ENCODE measurements at places on chromosomes 5 and 9. TPM values are rescaled to one million over a fixed set of nuclear protein-coding genes. Genes with fewer than 3 reads are reported as not detected.

Gene GFI1B
- total RNA-seq: not detected

DNA sequence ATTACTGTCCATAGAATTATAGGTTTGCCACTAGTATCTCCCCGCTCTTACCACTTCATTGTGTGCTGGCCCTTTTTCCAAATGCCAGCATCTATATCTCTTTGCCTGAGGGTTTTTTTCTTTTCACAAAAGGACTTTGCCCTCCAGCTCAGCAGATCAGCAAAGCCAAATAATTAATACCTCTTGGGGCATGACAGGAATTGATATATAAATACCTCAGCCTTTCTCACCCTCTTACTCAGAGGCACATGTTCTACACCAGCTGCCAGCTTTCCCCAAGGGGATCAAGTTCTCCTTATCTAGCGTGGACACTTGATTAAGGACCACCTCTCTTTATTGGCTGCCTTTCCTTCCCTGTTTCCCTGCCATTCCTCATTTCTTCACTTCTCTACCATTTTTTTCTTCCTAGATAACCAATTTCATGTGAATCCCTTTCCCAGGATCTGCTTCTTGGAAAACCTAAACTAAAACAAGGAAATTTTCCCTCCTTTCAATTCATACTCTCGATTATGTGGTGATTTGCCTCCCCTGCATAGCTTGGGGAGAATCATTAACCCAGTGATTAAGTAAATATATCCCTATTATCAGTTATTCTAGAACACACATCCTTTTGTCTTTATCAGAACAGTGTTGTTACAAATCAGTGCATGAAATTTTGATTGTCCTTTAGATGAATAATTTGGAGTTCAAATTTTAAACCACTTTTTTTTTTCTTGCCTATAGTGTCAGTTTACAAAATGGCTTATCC, 6.9 kb upstream of the NUDT12 start:
- DNase-seq: no peak

- DNase-seq: no peak
Measured at GRCh38 chr9:3415906-3416305, 109.9 kb downstream of the RFX3 start.

Gene MEIKIN
- total RNA-seq: not detected

Measured in H7 (cell line).